ENCODE measurements at places on chromosomes 11 and 22.

- DNase-seq, result peak; percentile 72
Observed at GRCh38 chr11:12377824-12378593, 638 bp downstream of the PARVA start.

GRCh38 chr11:61887839-61888494, 3.4 kb downstream of the FADS3 start:
- peak; percentile 98 for DNase-seq

DNA sequence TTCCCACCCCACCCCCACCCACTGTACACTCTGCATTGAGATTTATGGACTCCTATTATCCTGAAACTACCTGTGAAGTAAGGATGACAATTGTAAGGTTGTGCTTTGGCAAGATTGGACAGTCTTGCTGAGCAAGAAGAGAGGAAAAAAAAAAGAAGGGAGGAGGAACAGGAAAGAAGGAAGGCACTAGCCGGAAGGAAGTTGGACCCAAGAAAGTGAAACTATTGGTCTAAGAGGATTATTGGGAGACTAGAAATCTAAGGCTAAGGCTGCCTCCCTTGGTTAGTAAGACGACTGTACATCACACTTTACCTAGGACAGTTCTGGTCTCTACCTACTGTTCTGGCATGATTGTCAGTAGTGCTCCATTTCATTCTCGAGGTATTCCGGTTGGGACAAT, 12.1 kb upstream of the TRIM44 start:
- DNase-seq, result no peak

DNA sequence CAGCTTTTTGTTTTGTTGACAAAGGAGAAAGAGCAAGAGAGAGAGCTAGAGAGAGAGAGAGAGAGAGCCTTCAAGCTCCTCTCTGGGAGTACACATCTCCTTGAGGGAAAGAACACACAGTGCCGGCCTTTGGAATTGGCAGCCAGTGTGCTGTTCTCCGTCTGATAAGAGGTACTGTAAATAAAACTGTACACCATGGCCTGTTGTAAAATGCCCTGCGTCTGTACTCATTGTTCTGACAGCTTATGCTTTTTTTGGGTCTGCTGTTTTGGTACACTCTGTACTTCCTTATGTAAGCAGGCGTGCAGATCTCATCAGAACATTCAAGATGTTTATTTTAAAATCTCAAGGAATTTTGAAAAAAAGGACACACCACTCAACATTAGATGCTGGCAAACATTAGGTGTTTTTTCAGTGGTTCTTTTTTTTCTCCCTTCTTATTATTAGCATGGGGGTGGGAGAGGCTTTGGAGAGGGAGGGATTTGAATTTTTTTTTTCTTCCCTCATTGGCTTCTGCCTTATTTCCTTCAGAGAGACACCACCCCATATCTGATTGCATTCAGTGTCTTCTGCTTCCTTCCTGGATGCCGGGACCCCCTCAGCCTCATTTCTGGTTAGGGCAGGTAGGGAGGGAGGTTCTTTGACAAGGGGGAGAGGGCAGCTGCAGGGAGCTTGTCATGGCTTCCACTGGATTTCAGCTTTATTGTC, 116.8 kb upstream of the NNMT start:
- DNase-seq, result peak; percentile 96

DNA sequence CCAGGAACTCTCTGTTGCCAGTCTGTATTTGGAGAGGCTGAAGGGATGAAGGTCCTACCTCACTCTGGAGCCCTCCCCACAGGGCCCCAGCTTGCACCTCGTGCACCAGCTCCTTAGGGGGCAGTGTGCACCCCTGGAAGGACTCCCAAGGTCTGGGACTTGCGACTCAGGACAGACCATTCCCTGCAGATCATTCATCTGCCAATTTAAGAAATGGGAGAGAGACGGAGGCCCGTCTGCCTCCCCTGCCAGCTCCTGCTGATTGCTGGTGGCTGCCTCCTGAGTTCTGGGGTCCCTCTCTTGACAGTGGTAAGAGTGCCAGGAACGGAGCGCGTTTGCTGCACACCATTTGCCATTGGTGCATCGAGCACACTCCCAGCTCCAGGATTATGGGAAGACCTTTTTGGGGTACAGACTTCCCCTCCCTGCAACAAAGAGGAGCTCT, 27.4 kb upstream of the MALAT1 start:
- DNase-seq, result peak; percentile 96

DNA sequence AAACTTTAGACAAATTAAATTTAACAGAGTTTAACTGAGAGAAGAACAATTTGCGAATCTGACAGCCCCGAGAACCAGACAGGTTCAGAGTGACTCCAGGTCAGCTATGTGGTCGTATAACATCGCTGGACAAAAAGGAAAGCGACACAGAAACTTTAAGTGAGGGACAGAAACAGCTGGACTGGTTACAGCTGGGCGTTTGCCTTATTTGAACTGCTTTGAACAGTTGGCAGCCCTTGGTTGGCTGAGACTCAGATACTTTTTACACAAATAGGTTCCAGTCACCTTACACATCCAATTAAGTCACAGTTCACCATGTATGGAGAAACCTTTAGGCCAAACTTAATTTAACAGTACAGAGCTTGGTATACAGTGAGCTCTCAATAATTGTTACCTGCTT, 436.9 kb downstream of the GUCY1A2 start:
- DNase-seq, result no peak

- DNase-seq, result no peak
Observed at GRCh38 chr11:106077609-106078455, at the start of gene AASDHPPT. TSS of gene AASDHPPT (plus strand) at chr11:106077662. CDS start at chr11:106077711, 49 bp downstream.

- no peak for DNase-seq
Observed at GRCh38 chr11:110886288-110886970, 174.2 kb upstream of the ARHGAP20 start.

DNA sequence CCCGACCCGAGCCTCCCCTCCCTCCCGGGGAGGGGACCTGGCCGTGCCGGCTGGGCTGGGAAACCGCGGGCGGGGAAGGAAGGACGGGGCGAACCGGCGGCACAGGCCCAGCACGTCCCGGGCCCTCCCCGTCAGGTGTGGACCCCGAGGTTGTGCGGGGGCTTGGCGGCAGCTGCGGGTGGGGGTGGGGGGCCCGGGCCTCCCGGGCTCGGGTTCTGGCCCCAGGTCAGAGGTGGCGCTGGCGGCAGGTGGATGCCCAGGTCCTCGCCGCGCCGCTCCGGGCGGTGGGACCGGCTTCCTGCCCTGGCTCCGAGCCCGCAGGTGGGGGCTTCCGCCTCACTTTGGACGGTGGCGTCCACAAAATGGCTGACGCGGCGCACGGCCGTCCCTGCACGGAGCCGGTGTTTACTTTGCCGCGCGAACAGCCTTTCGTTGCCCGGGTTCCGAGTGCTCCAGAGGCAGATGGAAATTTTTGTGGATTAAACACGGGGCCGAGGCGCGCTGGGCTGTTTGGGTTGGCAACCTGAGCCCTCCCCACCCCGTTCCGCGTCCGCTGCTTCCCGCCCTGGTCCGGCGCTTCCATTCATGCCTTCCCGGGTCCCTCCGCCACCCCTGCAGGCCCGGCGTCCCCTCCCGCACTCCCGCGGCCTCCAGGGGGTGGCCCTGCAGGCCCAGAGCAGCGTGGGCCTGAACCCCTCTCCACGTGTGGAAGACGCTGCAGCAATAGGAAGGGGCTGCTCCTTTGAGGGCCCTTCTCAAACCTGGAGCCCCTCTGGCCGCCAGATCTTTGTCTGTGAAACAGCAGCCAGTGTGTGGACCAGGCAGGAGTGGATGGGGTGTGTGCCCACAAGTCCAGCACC, 92.0 kb upstream of the KCNQ1OT1 start:
- DNase-seq, result peak; percentile 72

DNA sequence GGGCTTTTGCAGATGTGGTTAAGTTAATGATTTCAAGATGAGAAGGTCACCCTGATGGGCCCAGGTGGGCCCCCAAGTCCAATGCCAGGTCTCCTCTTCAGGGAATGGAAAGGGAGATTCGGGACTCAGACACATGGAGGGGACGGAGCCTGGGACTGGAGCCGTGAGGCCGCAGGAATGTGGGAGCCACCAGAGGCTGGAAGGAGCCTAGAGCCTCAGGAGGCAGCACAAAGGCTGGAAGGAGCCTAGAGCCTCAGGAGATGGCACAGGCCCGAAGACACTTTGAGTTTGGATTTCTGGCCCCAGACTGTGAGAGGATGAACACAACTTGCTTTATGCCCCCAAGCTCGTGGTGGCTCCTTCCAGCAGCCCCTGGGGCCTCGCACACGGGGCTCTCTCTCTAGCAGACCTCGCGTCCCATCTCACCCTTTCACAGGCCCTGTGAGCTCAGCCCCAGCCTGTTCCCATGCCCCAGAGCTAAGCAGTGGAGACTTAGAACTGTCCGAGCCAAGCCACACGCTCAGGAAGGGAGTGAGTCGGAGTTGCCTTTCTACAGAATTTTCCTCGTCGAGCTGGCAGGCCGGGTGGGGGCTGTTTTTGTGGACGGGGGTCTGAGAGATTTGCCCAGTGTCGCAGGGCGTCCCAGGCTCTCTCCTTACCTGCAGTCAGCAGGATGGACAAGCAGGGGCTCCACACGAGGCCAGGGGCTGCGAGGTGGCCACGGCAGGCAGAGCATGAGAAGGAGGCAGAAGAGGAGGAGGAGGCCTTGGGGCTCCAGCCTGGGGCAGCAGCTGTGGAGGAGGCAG, 937.6 kb downstream of the BRD1 start:
- DNase-seq, result peak; percentile 48

DNA sequence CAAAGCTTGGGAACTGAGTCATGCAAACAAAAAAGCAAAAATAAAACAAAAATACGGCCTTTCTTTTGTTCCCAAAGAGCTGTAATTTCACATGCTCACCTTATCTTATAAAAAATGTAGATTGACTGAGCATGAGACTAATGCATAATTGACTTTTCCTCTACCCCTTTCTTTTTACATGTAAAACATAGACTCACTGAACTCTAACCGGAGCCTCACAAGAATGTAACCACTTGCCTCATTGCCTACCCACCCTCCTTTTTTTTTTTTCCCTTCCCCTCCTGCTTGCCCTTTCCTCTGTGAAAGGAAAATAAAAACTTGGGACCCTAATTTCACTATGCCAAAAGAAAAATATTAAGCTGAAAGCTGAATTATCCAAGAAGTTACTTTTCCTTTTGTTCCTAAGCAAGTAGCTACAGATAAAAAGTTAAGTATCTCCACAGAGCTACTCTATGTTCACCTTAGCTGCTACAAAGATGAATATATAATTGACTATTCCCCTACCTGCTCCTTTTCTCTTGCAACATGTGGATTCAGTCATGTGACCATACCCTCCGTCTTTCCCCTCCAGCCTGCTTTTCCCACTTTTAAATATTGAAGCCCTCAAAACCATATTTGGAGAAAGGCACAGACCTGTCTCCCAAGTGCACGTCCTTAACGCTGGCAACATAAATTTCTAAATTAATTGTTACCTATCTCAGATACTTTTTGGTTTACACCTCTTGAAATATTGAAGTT, 39.6 kb upstream of the WEE1 start:
- no peak for DNase-seq

DNA sequence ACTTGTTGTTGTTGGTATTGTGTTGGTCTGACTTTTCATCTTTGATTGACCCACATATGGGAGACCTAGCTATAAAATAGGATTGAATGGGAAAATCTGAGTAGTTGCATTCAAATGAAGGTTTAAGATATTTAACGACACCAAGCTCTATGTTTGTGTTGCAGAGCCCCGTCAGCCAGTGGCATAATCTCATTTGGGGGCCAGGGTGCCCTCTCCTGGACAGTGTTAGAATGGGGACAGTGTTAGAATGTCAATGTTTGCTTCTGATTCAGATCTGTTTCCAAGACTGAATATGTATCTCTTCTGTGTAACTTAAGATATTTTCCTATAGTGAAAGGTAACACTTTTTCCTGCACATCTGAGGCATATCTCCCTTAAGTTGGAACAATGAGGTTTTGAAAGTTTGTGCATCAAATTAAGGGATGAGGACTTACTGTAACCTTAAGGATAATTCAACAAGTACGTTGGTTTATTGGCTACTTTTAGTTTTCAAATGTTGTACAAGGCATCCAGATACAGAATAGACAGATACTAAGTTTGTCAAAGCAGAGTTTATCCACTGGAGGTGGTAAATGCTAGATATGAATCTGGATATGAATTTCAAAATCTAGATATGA, 5.3 kb upstream of the OR52M1 start:
- DNase-seq, result peak; percentile 46

DNA sequence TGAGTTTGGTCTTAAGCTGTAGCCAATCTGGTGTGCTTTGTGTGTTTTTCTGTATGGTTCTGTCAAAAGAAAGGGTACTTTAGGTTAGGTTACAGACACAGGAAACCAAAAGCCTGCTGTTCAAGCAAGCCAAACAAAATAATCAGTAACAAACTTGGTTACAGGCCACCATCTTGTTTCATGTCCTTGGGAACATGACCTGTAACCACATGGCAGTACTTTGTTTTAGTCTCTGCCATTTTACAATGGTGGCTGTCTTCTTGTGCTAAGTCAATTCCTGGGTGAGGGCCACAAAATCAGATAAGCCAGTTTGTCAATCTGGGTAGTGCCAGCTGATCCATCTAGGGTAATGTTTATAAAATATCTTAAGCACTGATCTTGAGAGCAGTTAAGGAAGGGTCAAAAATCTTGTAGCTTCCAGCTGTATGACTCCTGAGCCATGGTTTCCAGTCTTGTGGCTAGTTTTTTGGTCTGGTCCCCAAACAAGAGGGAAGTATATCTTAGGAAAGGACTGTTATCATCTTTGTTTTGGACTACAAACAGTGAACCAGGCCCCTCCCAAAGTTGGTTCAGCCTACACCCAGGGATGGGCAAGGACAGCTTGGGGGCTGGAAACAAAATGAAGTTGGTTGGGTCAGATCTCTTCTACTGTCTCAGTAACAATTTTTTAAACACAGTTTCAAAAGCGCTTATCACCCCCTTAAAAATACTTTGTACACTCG, 90.0 kb downstream of the IGLL5 start:
- no peak for DNase-seq

DNA sequence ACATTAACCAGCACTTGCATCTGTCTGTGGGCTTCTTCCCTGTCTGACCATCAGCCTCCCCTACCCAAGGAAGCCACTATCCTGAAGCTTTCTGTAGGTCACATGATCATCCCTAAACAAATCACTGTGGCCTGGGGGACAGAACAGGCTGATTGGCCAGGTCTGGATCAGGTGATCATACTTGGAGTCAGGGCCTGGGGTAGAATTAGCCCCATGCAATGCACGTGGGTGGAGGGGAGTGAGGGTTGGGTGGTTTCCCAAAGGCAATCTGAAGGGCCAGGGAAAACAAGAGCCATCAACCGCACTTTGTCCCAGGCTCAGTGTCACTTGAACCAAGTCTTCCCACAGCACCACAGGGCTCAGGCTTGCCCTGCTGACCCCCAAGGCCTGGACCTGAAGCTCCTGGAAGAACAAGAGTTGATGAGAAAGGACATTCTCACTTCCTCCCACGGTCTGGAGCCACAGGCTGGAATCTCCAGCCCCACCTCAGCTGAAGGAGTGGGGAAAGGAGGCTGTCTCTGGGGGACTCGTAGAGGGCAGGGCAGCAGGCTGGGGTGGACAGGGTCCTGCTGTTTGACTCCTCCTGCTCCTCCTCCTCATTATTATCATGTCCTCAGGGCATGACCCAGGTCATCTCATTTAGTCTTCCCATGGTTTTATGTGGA, 31.5 kb upstream of the TSPAN18 start:
- no peak for DNase-seq

DNA sequence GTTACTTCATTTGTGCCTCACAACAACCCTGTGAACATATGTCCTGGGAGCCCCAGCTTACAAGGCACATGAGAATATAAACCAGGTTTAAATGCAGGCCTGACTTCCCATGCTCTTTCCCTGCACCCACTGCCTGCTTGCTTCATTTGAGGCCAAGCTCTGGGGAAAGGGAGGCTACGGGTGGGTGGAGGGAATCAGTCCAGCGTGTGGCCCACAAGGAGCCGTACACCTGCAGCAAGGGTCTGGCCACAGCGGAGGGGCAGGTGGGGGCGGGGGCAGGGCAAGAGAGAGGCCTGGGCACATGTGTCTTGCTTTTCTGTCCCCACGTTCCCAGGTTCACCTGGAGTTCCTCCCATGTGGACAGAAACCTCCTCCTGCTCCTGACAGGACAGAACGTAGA, 26.2 kb downstream of the FAM83F start:
- DNase-seq, result no peak

Measured in tibial artery (tissue), 4 donors.